ENCODE measurements at places on chromosomes 12 and 14.
A peak's percentile ranks its signal among the peaks of the same experiment; 100 is the strongest.

- DNase-seq = no peak
Measured at GRCh38 chr14:88502740-88503139, 52.1 kb downstream of the PTPN21 start.

GRCh38 chr12:50564237-50564947 is 59.6 kb downstream of the DIP2B start:
- no peak for DNase-seq

DNA sequence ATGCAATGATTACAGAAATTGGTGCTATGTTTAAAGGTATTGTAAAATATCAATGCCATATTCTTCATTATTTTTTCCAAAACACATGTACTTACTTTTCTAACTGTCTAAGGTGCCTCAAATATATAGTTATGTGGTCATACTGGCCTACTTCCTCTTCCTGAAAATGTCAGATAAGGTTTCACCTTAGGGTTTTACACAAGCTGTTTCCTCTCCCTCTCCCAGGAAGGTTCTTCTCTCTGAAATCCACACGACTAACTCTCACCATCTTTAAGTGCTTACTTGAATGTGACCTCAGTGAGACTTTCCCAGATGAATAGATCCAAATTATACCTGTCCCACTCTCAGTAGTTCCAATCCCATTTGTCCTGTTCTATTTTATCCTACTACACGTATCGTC is 11.6 kb upstream of the CLEC4D start:
- no peak for DNase-seq

- DNase-seq = no peak
Measured at GRCh38 chr12:111341426-111342065, 27.3 kb downstream of the PHETA1 start.

GRCh38 chr14:102020058-102020971 is 55.9 kb downstream of the DYNC1H1 start:
- DNase-seq = peak; percentile 62

GRCh38 chr12:112564160-112564784 is 145.5 kb downstream of the PTPN11 start:
- DNase-seq = no peak

DNA sequence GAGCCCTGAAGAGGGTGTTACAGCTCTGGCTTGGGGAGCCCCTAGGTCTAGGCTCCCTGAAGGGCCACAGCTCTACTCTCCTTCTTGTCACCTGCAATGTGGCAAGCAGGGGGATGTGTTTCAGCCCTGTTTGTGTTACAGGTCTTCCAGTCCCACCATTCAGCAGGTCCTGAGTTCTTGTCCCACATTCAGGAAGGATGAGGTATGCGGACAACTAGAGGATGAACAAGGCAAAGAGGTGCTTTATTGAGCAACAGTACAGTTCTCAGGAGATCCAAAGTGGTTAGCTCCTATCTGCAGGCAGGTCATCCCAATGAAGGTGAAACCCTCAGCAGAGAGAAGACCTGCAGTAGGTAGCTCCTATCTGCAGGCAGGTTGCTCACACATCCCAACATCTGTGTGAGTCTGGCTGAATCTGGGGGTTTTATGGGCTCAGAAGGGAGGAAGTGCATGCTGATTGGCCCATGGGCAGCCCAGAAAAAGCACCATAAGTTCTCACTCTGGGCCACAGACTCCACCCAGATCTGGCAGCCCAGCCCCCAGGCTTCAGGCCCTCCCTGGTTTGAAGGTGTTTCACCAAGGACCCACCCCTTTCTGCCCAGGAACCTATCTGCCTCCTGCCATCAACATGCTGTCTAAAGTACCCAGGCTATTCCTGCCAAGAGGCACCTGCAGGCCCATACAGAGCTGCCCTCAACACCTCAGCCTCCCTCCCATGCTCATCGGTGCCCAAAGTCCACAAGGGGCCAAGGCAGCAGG is 98.9 kb downstream of the NUAK1 start:
- no peak for DNase-seq

Measured in MG63 (cell line).